Activated naive CD8-positive, alpha-beta T cell treated with anti-CD3 and anti-CD28 coated beads, Interleukin-2, amount 50 U/mL, for 16 hours (primary cell): ENCODE measurements at places on chromosomes 12 and 14.
A peak's percentile ranks its signal among the peaks of the same experiment; 100 is the strongest.

GRCh38 chr14:96508900-96509299 is 6.7 kb downstream of the PAPOLA start:
- DNase-seq: no peak

DNA sequence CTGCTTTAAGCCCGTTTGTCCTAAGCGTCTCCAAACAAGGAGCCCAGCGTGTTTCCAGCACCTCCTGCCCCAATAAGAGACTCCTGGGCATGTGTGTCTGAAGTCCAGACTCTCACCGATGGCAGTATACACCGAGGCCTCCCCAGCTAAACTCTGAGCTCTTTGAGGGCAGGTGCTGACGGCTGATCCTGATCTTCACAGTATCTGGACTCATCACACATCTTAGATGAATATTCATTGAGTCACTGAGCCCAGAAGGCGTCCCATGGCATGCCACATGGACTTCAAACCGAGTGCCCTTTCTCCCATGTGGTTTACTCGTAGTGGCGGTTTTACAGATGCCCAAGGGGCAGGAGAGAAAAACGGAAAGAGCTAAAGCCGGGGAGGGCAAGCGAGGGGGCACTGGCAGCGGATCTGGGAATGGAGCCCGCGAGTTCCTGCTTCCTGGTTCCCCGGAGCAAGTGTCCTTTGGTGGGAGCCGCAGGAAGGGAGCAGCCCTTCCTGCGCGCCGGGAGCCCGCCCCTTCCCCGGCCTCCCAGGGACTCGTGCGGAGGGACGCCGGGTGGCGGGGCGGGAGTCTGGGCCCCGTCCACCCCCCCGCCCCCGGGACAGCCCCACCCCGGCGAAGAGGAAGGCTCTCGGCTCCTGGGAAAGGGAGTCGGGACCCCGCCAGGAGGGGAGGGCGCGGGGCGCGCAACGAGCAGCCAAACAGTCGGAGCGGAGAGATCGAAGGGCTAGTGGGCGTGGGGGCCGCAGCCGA is 585 bp upstream of the TEAD4 start:
- DNase-seq: no peak

DNA sequence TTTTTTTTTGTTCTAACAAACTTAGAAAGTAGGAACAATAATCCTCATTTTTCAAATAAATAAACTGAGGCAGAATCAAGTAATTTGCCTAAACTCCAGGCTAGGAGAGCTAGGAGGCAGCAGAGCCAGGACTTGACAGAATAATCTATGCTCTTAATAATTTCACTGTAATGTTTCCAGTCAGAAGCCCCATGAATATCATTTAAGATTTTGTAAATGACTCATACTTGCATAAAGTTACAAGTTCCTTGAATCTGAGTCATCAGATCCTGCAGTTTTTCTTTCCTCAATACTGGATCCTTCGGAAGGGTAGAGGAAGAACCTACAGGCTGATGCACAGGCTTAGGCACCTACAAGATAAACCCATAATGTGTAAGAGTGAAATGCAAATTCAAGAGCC is 29.0 kb downstream of the CAPRIN2 start:
- DNase-seq: no peak

DNA sequence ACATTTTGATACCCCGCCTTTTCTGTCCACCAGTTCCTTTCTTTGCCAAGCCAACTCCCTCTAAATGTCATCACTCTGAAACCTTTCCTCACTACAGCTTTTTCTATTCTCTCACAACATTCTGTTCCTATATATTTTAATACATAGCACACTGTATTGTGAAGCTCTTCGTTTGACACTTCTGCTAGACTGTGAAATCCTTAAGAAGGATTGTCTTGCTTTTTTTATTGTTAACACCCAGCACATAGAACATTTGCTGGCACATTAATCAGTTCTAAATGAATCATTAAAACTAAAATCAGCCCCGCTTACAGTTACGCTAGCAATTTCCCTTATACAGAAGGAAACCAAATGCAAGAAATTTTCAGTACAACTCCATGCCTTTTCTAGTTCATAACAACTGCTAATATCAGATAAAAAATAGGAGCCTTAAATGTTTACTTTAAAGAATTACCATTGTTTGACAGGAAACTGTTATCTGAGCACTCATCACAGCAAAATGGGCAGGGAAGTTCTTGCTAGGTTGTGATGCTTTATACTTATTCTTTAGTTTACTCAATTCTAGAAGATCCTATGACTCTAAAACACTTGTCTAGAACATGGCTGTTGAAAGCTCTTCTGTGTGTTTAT is 93.5 kb downstream of the PPP1R12A start:
- no peak for DNase-seq

- DNase-seq: no peak
Measured at GRCh38 chr12:115790526-115790925, 487.0 kb downstream of the MED13L start.

DNA sequence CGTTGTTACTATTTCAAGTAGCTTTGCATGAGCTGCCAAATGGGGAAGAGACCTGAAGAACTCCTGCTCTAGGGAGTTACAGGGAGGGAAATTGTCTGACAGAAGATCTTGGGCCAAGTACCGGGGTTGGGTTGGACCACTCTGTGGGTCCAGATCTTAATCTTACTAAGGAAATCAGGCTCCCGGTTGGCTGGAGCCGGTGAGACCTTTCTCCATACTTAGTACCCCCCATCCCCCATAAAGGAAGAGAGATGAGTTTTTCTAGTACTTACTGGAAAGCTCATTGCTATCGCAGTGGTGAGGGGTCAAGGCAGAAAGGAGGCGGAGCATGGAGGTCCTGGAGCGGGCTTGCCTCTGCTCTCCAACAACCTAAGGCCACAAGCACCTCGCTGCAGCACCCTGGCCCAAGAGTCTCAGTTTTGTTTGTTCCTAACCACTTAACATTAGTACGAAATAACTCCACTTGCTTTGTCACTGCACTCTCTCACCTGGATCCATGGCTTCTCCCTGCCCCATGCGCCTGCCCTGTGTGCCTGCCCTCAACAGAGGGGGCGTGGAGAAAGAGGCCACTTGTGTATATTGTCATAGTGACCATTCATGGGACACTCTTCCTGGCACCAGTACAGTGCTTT is 6.8 kb upstream of the UNC119B start:
- no peak for DNase-seq

DNA sequence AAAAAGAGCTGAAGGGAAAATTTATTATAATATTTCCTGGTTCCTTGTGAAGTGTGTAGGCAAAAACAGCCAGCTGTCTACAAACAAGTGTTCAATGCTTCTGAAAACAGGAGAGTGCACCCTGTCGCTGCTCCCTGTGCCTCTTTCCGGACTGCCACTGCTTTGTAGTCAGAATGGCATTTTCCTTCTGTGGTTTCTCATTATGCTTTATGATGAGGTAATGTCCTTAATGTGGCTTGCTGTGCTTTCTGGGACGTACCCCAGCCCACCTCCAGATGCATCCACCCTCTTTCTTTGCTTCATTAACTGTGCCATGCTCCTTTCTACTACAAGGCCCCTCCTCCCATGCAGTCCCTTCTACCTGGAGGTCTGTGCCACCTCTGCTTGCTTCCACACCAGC is 148.1 kb downstream of the SYT1 start:
- DNase-seq: no peak

GRCh38 chr14:79196216-79196615 is 1015.1 kb downstream of the DIO2 start:
- no peak for DNase-seq

GRCh38 chr14:103871596-103872480 is 24.5 kb upstream of the PPP1R13B start:
- peak; percentile 51 for DNase-seq

DNA sequence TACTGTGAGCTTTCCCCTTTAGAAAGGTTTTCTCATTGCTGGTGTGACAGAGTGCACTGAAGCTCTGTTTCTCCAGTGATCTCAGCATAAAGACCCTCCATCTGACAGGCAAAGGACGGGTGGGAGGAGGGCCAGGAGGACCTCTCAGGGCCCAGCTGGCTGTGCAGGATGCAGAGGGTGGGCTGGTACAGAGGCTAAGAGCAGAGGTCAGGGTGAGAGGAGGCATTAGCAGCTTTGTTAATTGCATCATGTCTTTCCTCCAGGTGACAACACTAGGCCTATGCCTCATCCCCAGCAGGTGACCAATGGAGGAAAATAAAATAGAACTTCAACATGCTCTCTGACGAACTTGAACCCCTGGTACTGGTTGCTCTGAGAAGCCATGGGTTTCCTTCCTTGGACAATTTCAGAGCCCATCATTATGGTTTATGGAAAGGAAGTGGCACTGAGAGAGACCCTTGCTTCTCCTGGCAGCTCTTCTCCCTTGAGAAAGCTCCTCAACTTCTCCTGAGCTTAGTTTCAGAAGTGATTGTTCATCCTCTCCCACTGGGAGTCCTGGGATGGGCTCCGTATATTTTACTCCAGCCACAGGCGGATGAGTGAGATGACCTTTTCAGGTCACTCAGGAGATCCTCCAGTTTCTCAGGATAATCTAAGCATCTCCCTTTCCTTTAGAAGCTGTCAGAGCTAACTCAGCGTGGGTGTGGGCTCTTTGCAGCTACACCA is 45.8 kb upstream of the ATP23 start:
- no peak for DNase-seq

DNA sequence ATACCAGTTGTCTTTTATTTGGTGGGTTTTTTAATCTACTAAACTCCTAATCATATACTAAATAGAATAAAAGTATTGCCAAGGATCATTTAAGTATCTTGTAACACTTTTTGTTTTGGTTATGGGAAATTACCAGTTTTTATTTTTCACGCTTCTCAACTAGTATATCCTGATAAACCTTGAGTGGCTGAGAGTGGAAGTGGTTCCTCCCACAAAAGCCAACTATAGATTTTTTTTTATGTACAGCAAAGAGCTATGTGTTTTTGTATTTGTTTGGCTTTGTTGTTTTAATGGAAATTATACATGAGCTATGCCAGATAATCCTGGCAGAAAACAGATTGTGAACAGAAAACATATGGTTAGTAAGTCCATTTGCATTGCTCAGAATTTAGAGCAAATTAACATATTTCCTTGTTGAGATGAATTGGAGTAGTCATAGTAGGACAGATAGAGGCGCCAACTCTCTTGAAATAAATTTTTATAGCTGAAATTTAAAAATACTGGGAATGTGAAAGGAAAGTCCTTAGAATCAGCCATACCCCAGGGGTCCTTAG is 60.9 kb upstream of the PSMA6 start:
- DNase-seq: no peak

DNA sequence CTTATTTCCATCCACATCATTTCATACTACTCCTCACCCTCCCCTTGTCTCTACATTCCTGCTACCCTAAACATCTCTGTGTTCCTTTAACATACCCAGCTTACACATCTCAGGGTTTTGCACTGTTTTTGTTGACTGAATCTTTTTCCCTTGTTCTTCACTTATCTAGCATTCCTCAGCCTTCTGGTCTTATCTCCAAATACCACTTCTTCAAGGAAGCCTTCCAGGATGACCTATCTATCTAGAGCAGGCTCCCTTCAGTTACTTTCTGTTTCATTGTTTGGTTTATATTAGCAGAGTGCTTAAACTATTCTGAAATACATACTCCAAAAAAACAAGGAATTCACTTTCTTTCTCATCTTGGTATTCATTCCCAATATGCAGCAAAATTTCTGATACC is 353.1 kb downstream of the NAV3 start:
- no peak for DNase-seq

GRCh38 chr14:36339816-36340215 is 19.4 kb upstream of the MBIP start:
- no peak for DNase-seq

DNA sequence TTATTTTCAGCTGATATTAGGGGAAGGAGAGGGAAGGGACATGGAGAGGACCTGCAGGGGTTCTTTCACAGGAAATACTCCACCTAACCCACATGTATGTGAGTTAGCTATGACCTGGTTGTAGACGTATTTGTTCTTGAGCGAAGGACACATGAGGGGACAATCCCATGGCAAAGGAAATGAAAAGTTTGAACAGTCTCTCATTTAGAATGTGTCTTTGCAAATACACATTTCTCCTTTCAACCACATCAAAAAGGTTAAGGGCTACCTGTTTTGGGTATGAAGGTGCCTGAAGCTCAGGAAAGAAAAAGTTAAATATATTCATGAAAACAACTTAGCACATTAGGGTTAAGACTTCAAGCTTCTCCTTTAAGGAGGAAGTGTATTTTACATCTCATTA is 7.4 kb downstream of the PYGL start:
- DNase-seq: no peak

DNA sequence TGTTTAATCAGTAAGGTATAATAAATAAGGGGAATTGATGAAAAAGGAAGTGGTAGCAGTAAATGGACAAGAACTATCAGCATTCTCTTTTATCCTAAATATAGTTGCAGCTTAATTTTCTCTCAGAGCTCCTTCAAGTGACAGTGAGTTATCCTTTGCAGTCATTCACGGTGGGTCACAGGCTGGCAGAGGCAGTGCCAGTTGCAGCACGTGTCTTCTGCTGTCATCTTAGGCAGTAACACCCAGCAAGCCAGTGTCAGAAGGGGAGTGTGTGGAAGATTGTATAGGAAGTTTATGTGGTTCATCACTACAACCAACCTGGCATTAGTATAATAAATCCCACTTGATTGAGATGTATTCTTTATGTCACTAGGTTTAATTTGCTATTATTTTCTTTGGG is 170.0 kb downstream of the CCDC91 start:
- DNase-seq: no peak

DNA sequence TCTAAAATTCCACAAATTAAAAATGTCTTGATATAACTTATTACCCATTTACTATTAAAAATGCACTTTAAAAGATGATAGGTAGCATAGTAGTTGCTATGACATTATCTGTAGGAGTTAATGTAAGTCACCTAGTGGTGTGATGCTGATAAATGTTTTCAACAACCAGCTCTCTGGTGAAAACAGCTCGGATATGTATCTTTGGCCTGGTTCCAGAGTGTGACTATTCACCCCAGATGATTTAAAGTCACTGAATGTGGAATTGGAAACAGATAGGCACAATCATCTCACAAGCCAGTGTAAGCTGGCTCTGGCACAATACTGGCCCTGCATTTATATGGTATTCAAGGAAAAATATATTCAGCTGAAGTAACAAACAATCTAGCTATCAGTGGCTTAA is 9.2 kb upstream of the CCDC196 start:
- no peak for DNase-seq

- no peak for DNase-seq
Measured at GRCh38 chr12:27382171-27382795, 49.6 kb downstream of the BMAL2 start.

- no peak for DNase-seq
Measured at GRCh38 chr14:68650404-68650994, 142.4 kb downstream of the ZFP36L1 start.

DNA sequence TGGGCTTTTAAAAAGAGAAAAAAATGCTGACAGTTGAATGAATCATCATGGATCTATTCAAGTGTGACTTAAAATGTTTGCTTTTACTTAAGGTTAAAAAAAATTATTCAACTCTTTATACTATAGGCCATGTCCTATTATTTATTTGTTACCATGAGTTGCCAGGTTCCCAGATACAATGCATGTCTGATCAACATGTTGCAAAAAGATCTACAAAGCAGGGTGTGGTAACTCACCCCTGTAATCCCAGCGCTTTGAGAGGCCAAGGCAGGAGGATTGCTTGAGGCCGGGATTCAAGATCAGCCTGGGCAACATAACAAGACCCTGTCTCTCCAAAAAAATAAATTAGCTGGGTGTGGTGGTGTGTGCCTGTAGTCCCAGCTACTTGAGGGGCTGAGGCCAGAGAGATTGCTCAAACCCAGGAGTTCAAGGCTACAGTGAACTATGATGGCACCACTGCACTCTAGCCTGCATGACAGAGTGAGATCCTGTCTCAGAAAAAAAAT is 460.8 kb downstream of the BCAT1 start:
- DNase-seq: no peak

GRCh38 chr14:93137864-93138263 is 22.1 kb upstream of the ITPK1 start:
- no peak for DNase-seq

- DNase-seq: no peak
Measured at GRCh38 chr14:101155575-101155974, 252.1 kb upstream of the RTL1 start.

- no peak for DNase-seq
Measured at GRCh38 chr12:47892819-47893218, 12.0 kb downstream of the VDR start.
